ENCODE measurements at places on chromosomes 7 and 10. TPM values are rescaled to one million over a fixed set of nuclear protein-coding genes. Genes with fewer than 3 reads are reported as not detected.

NOD1 gene
- 25.5 TPM for total RNA-seq

ASB10 gene
- total RNA-seq: not detected

BMPER gene
- 83.3 TPM for total RNA-seq

OR9A2 gene
- not detected for total RNA-seq

YAE1 gene
- 25.3 TPM for total RNA-seq
